NCI-H2107 (cell line): ENCODE measurements at places on chromosomes 1 and 21.

DNA sequence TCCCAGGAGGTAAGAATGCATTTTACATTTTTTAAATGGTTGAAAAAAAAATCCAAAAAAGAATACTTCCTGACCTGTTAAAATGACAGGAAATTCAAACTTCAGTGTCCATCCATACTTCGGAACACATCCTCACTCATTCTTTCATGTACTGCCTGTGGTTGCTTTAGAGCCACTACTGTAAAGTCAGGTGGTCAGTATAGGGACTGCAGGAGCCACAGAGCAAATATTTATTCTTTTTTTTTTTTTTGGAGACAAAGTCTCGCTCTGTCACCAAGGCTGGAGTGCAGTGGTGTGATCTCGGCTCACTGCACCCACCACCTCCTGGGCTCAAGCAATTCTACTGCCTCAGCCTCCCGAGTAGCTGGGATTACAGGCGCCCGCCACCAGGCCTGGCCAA is 124.7 kb downstream of the CLIC6 start:
- no peak for DNase-seq

- DNase-seq = no peak
Measured at GRCh38 chr1:198206292-198206691, 49.5 kb downstream of the NEK7 start.

GRCh38 chr1:36784147-36784859 is 250.0 kb downstream of the GRIK3 start:
- no peak for DNase-seq

DNA sequence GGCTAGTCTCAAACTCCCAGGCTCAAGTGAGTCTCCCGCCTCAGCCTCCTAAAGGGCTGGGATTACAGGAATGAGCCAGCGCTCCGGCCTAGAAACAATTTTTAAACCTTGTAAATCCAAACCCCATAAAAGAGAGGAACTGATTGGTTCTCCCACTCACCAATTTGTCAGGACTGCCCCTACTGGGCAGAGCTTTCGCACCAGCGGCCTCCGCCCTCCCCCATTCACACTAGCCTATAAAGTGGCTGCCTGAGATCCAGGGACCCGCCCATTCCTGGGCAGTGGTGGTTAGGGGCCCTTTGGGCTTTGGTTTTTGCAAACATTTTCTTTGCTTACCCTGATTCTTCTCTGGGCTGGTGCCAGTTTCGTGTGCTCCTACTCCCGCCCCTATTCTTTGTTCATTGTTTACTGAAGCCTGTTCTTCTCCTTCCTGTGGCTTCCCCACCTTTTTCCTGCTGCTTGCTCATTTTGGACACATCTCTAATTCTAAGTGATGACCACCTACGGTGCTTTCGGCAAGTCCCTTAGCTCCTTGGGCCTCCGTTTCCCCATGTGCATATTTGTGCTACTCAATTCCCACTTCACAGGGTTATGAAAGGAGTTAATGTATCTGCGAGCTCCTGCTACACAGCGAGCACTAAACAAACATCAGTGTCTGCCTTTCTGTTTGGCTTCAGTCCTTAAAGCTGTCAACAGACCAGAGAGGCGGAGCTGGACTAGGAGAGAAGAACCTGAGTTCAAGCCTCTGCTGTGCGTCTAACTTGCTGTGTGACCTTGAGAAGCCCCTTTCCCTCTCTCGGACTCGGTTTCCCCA is 39.8 kb upstream of the CLIC4 start:
- DNase-seq = peak; percentile 97

- DNase-seq = no peak
Measured at GRCh38 chr1:66685265-66685664, 67.0 kb upstream of the DYNLT5 start.

DNA sequence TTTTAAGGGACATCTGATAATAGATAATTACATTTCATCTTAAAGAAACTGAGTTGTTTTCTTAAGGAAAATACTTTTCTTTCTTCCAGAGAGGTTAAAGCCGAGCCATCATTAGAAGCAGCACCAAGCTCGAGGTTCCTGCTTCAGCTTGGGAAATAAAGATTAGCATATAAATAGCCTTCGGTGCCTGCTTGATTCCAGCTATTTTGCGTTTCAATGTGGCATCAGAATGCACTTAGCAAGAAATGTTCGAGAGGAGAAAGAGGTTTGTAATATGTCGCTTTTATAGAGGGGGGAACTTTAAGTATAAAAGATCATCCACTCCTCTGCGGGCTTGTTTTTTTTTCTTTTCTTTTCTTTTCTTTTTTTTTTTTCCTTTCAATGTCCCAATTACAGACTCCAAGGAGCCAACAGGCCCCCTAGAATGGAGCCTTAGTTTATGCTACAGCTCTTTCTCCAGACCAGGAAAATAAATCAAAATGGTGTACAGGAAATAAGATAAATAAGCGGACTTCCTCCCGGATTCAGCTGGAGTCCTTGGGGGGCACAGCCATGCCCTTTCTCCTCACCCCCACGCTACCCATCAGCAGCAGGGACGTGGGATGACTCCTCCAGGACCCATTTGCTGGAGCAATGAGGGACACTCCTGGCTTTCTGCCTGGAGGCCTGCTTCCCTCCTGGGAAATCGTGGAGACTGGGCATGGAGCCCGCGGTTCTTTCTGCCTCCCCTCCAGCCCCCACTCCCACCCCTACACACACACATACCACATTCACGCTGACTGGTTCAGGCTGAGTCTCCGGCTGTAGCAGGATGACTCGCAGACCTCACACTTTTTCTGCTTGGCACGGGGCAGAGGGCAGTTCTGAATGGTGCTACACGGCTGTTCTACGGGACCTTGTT is 131.6 kb downstream of the RRAGC start:
- peak; percentile 77 for DNase-seq

GRCh38 chr1:2783069-2783434 is 18.4 kb downstream of the TTC34 start:
- no peak for DNase-seq

DNA sequence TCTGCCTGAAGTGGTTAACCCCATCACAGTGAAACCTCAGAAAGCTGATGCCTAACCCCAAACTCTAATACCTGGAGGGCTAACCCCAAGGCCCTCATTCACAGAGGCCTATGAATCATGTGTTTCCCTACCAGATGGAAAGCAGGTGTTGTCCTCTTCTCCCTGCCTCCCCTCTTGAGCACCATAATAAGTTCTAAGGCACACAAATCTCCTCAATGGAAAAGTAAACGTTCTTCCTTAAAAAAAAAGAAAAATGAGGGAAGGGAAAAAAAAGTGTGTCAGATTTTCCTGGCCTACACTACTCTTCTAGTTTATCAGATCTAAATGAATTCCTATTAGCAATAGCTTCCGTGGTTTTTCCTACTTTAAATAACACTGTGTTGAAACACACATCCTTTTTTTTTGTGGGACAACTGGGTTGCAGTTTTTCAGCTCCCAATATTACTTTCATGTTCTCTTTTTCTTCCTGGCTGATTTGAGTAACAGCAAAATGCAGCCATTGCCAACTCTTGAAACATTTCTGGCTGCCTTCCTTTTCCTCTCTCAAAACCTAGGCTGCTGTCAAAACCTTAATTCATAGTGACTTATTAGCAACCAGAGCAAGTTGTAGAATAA is 43.2 kb downstream of the SLC44A3 start:
- no peak for DNase-seq

DNA sequence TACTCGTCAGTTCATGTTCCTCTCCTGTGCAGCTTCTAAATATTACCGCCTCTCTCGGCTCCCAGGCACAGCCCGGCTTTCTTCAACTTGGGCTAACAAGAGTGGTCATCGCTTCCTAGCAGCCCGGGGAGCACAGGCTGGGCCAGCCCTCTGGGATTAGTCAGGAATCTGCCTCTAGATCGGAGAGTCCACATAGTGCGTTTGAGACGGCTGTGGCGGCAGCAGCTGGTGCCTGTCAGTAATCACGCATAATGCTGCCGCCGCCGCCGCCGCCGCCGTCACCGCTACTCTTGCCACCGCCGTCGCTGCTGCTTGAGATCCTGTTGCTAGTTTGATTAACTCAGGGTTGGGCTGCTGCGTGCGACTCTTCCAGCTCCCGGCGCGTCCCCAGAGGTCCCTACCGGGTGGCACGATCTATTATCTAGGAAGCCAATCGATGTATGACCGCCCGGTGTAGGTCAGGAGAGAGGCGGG is at the start of gene RXRG:
Gene RXRG, minus strand, starts transcription at position 230 of the 474 bp plus-strand sequence. CDS start 233 bp downstream, outside the sequence.
- DNase-seq = no peak

DNA sequence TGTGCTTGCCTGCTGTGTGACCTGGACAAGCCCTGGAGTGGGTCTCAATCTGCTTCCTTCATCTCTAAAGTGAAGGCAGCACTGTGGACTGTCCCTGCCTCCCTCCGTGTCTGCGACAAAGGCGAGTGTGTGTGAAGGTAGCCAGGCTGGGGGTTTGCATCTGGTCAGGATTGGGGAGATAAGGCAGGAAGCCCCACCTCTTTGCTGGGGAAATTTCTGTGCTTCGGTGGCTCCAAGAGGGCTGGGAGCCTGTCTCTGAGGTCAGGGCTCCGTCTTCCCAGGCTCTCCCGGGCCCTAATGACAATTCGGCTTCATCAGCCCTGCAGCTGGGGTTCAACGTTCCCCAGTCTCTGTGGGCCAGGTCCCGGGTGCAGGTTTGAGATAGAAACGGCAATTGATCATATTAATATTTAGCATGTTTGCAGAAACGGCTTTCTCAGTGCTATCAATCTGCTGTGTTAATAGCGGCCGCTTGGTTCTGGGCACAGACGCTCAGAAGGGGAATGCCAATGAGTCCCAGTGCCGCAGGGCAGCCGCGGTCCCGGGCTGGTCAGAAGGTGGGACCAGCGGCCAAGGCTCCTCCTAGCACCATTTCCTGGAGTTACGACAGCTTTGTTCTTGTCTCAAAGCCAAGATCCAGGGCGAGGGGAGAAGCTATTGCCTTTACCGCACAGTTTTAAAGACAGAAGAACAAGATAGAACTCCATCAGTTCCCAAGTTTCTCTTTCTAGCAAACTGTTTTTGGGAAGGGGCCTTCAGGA is 105.7 kb downstream of the PRDM16 start:
- DNase-seq = no peak

DNA sequence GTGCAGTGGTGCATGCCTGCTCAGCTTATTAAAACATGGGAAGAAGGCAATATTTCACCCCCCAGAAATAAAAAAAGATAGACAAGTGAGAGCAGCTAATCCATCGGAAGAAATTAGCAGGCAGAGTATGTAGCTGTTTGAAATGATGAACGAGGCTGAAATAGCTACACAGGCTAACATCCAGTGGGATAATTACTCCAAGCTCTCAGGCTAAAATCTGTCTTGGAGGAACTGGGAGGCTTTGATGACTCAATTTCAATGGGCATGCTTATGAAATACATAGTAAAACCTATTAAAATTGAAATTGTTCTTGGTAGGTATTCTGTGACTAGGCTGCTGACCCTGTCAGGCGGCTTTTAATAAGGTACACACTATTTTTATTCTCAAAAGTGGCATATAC is 84.1 kb upstream of the RRP15 start:
- no peak for DNase-seq

DNA sequence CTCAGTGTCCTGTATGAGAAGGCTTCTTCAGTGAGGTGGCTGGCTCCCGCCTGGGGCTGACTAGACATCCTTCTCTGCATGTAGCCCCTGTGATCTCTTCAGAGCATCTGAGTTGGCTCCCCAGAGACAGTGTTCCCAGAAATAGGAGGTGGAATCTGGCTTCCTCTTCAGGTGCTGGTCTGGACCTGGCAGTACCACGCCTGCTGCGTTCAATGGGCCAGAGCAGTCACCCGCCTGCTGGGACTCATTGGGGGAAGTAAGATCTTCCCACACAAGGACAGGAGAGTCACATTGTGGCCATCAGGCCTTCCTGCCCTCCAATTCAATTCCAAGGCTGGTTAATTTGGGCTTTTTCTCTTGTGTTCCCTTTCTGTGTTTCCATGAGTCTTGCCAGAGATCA is 51.0 kb downstream of the ADARB1 start:
- no peak for DNase-seq

GRCh38 chr1:41647221-41648135 is 163.0 kb upstream of the EDN2 start:
- no peak for DNase-seq

DNA sequence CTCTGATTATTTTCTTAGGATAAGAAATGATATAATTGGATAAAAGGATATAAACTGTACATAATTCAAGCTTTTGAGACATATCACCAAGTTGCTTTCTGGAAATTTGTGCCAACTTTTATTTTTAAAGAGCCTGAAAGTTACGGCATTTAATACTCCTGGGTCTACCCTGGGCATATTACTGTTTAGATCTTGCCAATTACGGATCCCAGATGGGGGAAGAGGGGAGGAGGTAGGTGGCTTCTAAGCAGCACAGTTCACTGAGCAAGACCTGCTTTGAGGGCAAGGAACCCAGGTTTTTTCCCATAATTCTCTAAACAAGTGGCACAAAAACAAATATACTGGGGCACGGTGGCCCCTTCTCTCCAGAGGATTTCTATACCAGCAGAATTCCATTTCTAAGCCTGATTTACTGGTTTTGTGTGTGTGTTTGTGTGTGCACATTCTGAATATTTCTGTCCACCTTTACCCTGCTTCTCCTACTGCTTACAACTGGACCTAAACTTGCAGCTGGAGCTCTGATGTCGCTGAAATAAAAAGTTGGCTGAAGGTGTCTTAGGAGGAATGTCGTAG is 76.7 kb downstream of the LAMC2 start:
- DNase-seq = no peak

GRCh38 chr1:181936768-181937581 is 124.5 kb downstream of the ZNF648 start:
- DNase-seq = peak; percentile 84

DNA sequence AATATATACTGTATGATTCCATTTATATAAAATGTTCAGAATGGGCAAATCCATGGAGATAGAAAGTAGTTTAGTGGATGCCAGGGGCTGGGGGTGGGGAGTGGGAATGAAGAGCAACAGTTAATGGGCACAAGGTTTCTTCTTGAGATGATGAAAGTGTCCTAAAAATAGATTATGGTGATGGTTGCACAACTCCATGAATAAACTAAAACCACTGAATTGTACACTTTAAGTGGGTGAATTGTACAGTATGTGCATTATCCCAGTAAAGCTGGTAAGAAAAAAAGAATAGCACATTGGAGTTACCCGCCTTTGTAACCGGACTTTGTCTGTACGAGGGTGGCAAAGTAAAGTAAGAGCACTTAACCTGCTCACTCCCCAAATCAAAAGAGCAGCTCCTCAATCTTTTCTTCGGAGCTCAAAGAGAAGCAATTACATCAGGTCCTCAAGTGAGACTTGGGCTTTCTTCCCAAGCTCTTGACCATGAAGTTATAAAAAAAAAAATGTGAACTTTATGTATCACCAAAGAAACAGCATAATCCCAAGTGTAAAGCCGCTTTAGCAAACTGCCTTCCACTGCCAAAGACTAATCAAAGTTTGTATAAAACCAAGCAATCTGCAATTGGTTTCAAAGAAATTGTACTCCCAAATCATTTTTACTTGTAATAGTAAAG is 32.1 kb downstream of the ALDH9A1 start:
- no peak for DNase-seq

- DNase-seq = no peak
Measured at GRCh38 chr1:221706876-221707582, 34.9 kb downstream of the DUSP10 start.

- peak; percentile 38 for DNase-seq
Measured at GRCh38 chr21:31334648-31335121, 9.4 kb downstream of the TIAM1 start.

- no peak for DNase-seq
Measured at GRCh38 chr1:41357451-41358101, 3.7 kb upstream of the FOXO6 start.
